ENCODE measurements at places on chromosomes 1 and 21. TPM values are rescaled to one million over a fixed set of nuclear protein-coding genes. Genes with fewer than 3 reads are reported as not detected.

- no peaks in the 10 kb centered on the region for H3K36me3 ChIP-seq
- no peak overlapping the region for H3K4me3 ChIP-seq
- no peak for DNase-seq
- H3K27me3 ChIP-seq = peaks cover 9% of the 10 kb centered on the region
- peaks cover 4% of the 10 kb centered on the region for H3K4me1 ChIP-seq
Observed at GRCh38 chr1:31725777-31726535, 22.1 kb upstream of the COL16A1 start.

CLIC6 gene
- total RNA-seq = 1.7 TPM

GRCh38 chr1:163509114-163509513 is 187.4 kb downstream of the NUF2 start:
- no peak overlapping the region for H3K4me3 ChIP-seq
- peaks cover 5% of the 10 kb centered on the region for H3K4me1 ChIP-seq
- DNase-seq = no peak
- H3K27ac ChIP-seq = no peak overlapping the region
- H3K36me3 ChIP-seq = no peaks in the 10 kb centered on the region
- no peaks in the 10 kb centered on the region for H3K27me3 ChIP-seq

- H3K4me1 ChIP-seq = no peaks in the 10 kb centered on the region
- no peak overlapping the region for H3K4me3 ChIP-seq
- peaks cover 81% of the 10 kb centered on the region for H3K27me3 ChIP-seq
- no peaks in the 10 kb centered on the region for H3K36me3 ChIP-seq
Observed at GRCh38 chr1:111961773-111962565, 27.5 kb downstream of the KCND3 start.

DNA sequence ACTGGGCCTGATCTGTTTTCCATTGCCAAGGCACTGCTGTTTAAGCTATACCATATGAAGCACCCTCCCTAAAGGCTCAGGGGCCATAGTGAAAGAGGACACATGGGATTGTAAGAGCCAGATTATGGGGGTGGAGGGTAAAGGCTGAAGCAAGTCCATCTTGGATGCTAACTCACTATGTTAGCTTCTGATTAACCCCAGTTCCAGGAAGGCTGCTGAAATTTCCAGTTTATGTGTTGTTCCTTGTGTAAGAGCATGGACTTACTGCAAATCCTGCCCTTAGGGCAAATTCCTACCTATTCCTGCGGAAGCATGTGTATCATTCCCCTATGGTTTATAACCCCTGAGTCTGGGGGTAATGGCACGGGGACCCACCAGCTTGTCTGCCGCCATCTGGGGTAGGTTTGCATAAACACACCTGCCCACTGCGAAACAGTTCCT is 91.8 kb upstream of the SERBP1 start:
- no peaks in the 10 kb centered on the region for H3K27me3 ChIP-seq

COL11A1 gene
- total RNA-seq = 133 TPM

PTAFR gene
- 0.18 TPM for total RNA-seq

DNA sequence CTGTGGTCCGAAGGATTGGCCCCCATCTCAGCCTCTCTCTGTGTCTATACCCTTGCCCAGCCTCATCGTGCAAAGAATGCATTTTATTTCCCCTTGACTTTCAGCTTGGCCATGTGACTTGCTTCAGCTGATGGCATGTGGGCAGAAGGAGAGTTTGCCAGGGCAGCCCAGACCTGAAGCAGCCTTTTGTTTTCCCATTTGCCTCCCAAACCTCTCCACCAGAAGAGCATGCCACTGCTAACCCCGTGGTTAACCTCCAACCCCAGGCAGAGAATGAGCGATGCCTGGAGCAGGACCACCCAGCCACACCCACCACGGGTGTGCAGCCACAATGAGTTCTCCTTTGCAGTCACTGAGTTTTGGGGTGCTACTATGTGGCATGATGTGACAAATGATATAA is 136.4 kb downstream of the SETD4 start:
- H3K4me1 ChIP-seq = peaks cover 4% of the 10 kb centered on the region
- no peak for DNase-seq
- H3K4me3 ChIP-seq = no peak overlapping the region
- H3K27ac ChIP-seq = no peak overlapping the region
- H3K36me3 ChIP-seq = no peaks in the 10 kb centered on the region

- peaks cover 59% of the 10 kb centered on the region for H3K36me3 ChIP-seq
- no peak overlapping the region for H3K4me3 ChIP-seq
- DNase-seq = no peak
- no peaks in the 10 kb centered on the region for H3K4me1 ChIP-seq
- no peaks in the 10 kb centered on the region for H3K27me3 ChIP-seq
Observed at GRCh38 chr1:88922214-88922613, 30.8 kb upstream of the GTF2B start.

DNA sequence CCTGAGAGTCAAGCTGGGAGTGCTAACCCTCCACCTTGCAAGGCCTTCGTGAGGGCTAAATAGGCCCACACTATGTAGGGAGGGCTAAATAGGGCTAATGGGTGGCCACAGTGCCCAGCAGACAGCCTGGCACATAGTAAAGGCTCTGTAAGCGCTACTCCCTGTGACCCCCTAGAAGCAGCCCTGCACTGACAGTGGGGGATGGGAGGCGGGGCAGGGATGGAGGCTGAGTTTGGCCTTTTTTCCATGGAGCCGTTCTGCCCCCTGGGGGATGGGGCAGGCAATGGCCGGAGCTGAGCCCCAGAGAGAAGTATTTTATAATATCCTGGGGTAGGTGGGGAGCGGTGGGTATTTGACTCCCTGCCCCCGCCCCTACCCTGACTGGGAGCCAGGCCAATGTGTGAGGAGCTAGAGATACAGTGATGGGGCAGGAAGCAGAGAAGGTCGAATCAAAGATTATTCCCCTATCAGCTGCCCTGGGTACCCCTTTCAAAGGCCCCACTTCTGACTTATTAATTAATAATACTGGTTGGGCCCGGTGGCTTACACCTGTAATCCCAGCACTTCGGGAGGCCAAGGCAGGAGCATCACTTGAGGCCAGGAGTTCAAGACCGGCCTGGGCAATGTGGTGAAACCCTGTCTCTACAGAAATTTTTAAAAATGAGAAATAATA is 42.3 kb downstream of the LACTBL1 start:
- peaks cover 4% of the 10 kb centered on the region for H3K4me1 ChIP-seq
- H3K36me3 ChIP-seq = no peaks in the 10 kb centered on the region
- H3K27me3 ChIP-seq = peaks cover 11% of the 10 kb centered on the region
- no peak overlapping the region for H3K27ac ChIP-seq
- H3K4me3 ChIP-seq = no peak overlapping the region

GRIK3 gene
- not detected for total RNA-seq

SLFNL1 gene
- 1.2 TPM for total RNA-seq

TADA1 gene
- total RNA-seq = 15.6 TPM

- H3K27me3 ChIP-seq = peaks cover 99% of the 10 kb centered on the region
- peak; percentile 36 for DNase-seq
- no peaks in the 10 kb centered on the region for H3K4me1 ChIP-seq
- H3K4me3 ChIP-seq = no peak overlapping the region
- H3K27ac ChIP-seq = no peak overlapping the region
Observed at GRCh38 chr1:3062616-3063378, 6.2 kb upstream of the PRDM16 start.

RIMS3 gene
- total RNA-seq = 13.0 TPM

SPATA45 gene
- not detected for total RNA-seq
